Stimulated activated CD8-positive, alpha-beta memory T cell treated with anti-CD3 and anti-CD28 coated beads, Interleukin-15, amount 100 ng/mL, for 48 hours (primary cell): ENCODE measurements at places on chromosomes 5 and 9.

DNA sequence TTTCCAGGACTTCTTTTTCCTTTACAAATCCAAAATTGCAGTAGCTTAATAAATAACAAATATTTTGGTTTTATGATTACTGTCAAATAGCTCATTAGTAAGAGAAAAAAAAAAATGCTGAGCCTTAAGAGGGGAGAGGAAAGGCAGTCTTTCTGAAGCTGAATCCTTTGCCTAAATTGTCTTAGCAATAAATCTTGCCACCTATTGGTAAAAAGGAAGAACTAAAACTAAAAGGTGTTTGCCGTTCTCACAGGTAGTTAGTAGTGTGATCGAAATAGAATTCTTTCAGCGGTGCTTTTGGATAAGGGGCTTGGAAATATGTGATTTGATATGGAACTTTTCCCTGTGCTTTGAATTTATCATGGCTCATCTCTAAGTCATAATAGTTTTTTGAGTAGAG lies 31.2 kb downstream of the PIK3R1 start:
- DNase-seq: no peak

- no peak for DNase-seq
Measured at GRCh38 chr5:61734001-61734400, 401.9 kb downstream of the ZSWIM6 start.

- DNase-seq: no peak
Measured at GRCh38 chr5:147685993-147686392, 96.5 kb downstream of the JAKMIP2 start.

- DNase-seq: no peak
Measured at GRCh38 chr9:15578714-15579113, 25.9 kb downstream of the CCDC171 start.

GRCh38 chr9:35650341-35651158 lies at the start of gene SIT1:
Gene SIT1, minus strand, starts transcription at chr9:35650931. Its CDS starts 78 bp downstream, at chr9:35650853.
- DNase-seq: no peak

DNA sequence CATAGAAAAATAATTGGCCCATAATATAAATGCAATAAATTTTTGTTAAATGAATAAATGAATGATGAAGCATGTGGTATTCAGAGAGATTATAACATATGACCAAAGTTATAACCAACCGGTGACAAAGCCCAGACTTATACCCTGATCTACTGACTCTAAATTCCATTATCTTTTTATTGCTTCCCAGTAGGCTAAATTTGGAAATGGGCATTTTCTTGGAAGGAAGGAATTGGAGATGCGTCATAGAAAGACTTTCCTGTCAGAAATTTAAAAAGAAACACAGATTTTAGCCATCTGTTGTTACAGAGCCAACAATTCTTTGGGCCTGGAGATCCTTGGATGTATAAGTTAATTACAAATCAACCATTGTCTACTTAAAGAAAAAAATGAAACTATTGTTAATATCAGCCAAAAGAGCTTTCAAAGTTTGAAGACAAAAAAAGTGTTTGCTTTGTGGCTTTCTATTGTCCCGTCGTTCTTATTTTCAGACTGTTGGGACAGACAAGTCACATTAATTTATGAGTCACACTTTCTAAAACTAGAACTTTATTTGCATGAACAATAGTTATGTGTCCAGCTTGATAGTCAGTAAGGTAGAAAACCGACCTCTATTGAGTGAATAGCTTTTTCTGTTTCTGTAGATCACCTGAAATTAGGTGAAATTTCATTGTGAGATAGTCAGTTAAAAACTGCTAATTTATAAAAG lies 428.7 kb downstream of the GABRG2 start:
- DNase-seq: no peak

DNA sequence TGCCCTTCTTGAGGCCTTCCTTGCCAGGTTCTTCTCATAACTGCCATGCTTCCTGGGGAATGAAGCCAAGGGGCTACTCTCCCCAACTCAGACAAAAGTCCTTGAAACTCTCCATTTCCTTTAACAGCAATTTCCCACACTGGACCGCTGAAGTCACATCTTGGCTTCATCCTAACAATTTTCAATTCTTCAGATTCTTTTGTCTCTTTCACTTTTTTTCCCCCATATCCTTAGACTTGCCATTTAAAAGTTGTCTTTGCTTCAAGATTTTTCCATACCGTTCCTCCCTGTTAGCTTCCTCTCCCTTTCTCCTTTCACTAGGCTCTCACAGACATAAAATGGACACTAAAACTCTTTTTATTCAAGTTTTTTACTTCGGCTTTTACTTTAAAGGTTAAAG lies 93.1 kb upstream of the ITGA1 start:
- no peak for DNase-seq

GRCh38 chr5:67732921-67733320 lies 482.6 kb upstream of the PIK3R1 start:
- DNase-seq: no peak

- peak; percentile 32 for DNase-seq
Measured at GRCh38 chr5:32462618-32463017, 18.1 kb upstream of the ZFR start.
